SJSA1 (cell line): ENCODE measurements at places on chromosomes 11 and 22.
A peak's percentile ranks its signal among the peaks of the same experiment; 100 is the strongest.

- DNase-seq = peak; percentile 83
Observed at GRCh38 chr11:47768101-47768612, 1.0 kb upstream of the FNBP4 start.

DNA sequence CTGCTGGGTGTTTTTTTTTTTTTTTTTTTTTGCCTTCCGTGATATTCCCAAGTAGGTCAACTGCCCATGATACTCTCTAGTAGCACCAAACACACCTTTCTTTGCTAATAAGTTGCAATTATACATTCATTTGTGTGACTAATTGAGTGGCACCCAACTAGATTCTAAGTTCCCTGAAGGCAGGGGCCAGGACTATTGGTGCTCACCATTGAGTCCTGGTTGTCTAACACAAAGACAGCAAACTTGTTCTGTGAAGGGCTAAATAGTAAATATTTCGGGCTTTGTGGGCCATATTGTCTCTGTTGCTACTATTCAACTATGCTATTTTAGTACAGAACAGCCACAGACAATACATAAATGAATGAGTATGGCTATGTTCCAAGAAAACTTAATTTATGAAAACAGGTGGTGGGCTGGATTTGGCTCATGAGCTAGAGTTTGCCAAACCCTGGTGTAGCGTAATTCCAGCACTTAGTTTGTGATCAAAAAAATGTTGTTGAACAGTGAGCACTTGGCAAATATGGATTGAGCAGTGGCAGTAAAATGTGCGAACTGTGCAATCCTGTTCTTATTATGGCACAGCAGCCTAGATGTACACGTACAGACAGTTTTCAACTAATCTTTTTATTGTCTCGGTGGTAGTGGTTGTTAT, 11.3 kb downstream of the ENDOD1 start:
- DNase-seq = no peak

GRCh38 chr11:1760351-1761109, 3.2 kb downstream of the CTSD start:
- peak; percentile 83 for DNase-seq

- DNase-seq = no peak
Observed at GRCh38 chr11:30496935-30497334, 89.2 kb downstream of the MPPED2 start.

DNA sequence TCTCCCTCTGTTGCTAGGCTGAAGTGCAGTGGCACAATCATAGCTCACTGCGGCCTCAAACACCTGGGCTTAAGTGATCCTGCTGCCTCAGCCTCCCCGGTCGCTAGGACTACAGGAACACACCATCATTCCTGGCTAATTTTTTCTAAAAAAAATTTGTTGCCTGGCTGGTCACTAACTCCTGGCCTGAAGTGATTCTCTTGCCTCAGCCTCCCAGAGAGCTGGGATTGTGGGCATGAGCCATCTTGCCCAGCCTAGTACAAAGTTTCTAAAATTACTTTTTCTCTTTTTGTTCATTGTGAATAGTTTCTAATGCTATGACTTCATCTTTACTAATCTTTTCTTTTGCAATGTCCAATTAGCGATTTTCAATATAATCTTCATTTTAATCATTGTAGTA, 12.5 kb downstream of the RBM7 start:
- no peak for DNase-seq

- DNase-seq = no peak
Observed at GRCh38 chr11:5238486-5238885, 4.2 kb upstream of the HBD start.

GRCh38 chr22:43742154-43742950, 69.8 kb downstream of the EFCAB6 start:
- DNase-seq = no peak

GRCh38 chr11:14638561-14638960, 5.0 kb upstream of the PDE3B start:
- DNase-seq = no peak

- DNase-seq = peak; percentile 95
Observed at GRCh38 chr11:128467610-128468041, 119.7 kb downstream of the ETS1 start.

GRCh38 chr11:126997641-126998040, 2.9 kb downstream of the KIRREL3 start:
- DNase-seq = no peak

DNA sequence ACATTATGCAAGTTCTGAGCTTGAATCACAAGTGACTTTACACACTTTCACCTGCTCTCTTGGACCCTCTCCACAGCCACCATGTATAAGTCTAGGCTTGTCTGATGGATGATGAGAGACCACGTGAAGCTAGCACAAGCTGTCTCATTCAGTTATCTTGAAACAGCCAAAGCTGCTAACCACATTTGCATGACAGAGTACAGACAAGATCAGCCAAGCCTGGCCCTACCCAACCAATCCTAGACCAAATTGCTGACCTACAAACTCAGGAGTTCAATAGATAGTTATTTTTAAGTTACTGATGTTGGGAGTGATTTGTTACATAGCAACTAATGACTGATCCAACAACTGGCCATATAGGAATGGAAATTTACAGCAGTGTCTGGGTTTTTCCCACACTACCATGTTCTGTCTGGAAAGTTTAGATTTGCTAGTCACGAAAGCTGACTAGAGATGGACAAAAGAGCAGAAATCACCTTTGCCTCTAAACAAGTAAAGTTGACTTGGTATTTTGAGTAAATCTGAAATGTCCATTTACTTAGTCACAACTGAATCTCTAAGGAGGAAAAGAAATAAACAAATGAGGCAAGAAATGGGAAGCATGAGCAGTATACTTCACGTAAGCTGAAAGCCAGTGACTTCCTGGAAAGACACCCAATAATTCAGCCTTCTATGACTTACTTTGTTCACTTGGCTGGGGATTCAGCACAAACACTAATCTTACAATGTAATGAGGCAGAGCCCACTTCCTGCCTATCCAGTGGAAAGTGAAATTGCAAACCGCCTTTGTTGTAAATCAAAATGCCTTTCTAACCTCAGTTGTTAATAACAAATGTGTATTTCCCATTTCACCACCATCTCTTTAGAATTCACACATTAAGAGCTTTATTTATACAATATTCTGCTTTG, 101.7 kb downstream of the FAM181B start:
- DNase-seq = no peak

- no peak for DNase-seq
Observed at GRCh38 chr22:26547426-26547825, 35.2 kb upstream of the TFIP11 start.

DNA sequence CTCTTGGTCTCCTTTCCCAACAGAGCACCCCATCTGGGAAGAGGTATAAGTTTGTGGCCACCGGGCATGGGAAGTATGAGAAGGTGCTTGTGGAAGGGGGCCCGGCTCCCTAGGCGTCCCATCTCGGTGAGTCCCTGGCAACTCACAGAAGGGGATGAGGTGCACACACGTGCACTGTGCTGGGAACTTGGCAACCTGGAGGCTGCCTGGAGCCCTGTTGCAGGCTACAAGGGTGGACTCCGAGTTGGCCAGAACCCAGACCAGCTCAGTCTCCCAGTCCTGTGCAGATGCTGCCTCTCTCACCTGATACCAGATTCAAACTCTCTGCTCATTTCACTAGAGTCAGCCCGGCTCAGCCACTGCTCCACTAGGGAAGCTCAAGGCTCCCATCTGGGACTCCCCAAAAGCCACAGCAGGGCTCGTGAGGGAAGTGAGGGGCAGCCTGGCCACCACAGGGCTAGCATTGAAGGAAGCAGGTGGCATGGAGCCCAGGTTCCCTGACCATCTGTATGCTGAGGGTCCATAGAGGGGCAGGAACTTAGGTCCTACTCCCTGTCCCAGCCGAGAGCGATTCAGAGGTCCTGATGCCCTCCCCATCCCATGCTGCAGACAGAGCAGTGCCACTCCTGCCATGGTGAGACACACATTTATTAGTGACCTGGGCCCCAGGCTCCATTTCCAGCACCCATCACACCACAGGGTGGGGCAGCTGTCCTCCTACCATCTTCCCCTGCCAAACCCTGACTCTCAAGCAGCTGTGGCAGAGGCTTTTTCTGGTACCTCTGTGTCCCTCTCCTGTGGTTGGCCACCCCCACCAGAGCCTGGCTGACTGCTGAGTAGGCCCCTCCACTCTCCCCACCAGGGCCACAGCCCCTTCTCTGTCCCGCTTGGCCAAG, 4.0 kb downstream of the PRR33 start:
- DNase-seq = no peak

GRCh38 chr22:50317674-50318073, 9.1 kb downstream of the DENND6B start:
- no peak for DNase-seq

GRCh38 chr11:69215216-69215615, 59.5 kb downstream of the SMIM38 start:
- no peak for DNase-seq

DNA sequence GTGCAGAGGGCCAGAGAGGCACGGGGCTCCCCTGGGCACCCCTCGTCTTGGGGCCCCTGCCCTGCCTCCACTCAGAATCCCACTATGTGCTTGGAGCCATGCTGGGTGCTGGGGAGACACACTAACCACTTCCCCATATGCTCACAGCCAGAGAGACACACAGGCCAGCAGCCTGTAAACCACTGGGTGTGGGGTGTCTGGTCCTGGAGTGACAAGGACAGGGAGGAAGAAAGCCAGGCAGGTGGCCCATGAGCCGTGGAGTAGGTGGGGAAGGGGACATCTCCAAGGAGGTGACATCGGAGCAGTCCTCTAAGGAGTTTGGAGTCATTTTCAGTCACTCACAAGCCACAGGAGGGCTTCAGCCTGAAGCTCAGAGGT, 58.9 kb downstream of the CDKN1C start:
- no peak for DNase-seq
